ENCODE measurements at places on chromosomes 1 and 21.

DNA sequence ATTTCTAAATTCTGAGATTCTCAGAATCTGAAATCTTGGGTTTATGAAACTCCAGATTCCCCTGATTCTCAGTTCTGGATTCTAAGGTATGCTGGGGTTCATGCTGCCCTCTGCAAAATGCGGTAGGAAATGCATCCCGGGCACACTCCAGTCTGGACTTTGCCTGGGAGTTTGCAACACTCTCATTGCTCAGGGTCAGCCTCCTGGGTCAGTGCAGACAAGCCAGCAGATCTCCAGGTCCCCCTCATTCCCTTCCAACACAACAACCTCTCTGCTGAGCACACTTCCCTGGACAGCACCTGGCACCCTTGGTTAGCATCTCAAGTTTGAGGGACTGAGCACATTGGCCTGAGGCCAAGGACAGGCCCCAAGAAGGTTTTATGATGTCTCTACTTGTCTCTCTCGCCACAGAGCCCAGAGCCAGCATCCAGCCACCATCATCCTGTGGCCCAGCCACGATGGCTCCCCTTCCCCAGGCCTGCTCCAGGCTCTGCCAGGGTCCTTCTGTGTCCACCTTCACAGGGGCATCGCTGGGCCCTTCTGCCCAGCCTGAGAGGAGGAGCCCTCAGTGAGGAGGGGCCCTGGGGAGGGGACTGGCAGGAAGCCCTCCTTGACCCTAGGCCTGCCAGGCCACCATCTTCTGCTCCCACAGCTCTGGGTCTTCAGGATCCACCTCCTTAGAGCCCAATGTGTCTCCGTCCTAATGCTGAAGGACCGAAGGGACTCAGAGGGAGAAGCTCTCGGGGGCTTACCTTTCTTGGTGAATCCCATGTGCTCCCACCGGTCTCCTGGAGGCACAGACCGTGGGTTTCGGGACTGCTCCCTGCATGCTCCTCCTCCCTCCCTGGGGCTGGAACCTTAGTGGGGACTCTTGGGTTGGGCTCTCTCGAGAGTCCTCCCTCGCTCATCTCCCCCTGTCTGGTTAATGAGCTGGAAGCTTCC is 550.7 kb downstream of the PTPRU start:
- no peak for DNase-seq

DNA sequence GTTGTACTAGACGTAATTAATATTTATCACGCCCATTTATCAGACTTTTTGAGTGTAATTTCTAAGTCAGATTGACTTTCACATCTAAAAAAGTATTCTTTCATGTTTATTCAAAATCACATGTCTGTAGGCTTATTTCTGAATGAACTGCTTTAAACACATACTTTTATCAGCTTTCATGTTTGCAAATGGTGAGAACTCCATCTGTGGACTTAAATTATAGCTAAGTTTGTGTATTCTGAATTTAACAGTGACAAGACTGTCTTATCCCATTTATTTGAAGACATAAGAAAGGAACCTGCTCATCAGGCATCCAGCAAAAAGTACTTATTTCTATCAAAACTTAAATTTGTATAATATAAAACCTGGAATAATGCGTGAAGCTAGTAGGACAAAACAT is 69.3 kb downstream of the DENND1B start:
- DNase-seq: no peak

- DNase-seq: no peak
Measured at GRCh38 chr1:172581779-172582178, 48.8 kb downstream of the SUCO start.

DNA sequence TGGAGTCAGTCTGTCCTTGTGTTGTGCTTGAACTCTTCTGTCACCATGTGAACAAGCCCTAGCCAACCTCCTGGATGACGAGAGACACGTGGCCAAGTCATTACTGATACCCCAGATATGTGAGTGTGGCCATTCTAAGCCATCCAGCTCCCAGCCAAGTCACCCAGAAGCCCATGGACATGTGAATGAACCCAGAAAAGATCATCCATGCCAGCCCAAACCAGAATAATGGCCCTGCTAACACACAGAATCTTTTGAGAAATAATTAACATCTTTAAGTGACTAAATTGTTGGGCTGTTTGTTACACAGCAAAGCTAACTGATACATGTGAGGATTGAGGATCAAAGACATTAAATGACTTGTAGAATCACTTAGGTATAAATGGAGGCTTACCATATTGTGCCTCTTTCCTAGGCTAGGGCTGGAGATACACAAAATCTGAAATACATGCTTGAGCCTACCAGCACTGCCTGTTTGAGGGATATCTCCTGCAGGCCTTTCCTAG is 38.2 kb downstream of the KANK4 start:
- DNase-seq: no peak

GRCh38 chr1:86773341-86774288 is 69.2 kb downstream of the SH3GLB1 start:
- peak; percentile 21 for DNase-seq
